ENCODE measurements at places on chromosomes 12 and 14.

DNA sequence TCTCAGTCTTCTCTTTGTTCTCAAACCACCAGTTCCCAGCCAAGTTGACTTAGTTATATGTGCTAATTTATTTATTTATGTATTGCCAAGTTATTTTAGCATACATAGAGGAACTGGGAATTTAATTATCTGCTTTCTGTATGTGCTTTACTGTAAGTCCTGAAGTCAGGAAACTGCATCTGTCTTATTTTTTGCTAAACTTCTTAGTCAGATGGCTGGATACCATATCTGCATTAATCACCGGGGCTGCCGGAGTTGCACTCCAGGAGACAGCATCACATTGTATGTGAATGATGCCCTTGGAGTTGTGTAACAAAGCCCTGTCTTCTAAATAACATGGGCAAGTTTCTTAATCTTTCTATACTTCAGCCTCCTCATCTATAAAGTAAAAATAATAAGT lies 96.2 kb downstream of the MON2 start:
- peak; percentile 58 for DNase-seq

DNA sequence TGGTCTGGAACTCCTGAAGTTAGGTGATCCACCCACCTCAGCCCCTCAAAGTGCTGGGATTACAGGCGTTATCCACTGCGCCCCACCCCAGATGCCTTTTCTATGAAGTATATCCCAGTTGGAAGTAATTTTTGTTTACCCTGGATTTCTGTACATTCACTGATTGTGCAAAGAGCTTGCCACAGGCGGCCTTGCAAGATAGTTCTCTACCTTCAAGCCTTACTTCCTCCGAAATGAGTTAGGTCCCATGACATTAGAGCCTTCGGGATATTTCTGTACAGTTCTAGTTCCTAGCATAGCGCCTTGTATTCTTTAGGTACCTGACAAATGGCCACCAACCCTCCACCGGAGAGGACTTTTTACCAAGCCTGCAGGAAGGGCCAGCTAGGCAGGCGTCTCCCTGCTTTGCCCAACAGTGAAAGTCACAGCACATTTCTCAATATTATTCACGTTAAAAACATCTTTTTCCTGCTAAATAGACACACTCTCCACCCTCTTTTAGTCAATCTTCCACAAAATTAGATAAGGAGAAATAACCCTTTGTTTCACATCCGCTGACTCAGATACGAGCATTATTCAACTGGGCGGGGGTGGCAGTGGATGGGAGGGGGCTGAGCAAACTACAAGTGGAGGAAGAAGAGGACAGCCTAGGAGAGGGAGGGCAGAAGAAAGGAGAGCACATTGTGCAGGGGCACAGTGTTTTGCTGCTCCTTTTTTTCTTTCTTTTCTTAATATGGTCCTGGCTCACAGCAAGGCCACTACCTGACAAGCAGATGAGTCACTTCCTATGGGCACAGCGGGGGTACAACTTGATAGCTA lies 40.0 kb upstream of the CAPRIN2 start:
- peak; percentile 96 for DNase-seq

DNA sequence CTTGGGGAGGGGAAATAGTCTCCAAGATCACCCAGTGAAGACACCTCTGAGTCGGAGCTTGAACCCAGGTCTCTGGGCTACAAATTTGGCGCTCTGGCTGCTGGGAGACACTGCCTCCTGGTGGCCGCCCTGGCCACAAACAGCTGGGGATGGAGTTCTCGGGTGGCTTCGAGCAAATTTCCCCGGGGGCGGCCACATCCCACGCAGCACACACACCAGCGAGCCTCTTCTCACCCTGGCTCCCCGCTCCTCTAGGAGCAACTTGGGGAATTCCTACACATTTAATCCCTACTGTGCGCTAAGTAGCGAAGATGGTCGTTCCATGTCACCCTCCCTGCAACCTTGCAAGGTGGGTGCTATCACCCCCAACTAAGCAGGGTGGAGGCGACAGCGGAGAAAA lies 66.2 kb upstream of the BEGAIN start:
- no peak for DNase-seq

DNA sequence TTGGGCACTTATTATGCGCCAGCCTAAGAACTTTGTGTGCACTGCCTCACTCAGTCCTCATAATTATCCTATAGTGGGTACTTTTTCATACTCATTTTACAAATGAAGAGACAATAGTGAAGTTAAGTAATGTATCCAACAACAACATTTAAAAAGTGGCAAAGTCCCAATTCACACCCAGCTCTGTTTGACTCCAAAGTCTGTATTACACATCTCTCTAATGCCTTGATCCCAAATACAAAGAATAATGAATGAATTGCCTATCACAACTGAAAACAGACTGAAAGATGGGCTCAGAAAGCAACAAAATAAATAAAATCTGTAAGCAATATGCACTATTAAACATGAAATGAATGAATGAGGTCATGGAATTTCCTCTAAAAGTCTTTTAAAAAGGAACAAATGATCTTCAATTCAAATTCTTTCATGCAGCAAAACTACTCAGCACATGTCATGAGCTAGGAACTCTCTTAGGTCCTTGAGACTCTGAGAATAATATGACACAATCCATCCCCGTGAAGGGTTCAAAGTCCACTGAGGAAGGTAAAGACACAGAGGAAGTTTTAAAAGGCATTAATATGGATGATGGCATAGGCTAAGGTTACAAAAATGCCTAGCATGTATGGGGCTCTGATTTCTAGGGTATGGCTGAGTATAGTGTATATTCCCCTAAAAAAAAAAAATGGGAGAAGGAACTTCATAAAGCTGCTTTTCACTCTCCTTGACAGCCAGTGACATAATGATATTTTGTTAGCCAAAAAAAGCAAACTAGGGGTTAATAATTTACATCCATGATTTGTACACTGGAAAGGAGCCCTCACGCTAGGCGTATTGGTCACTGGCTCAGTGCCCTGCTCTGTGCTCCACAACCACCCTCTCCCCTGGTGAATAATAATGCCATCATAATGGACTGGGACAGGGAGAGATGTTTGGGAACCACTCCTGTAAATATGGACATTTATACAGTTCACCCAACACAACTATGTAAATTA lies 103.4 kb downstream of the SLC2A13 start:
- no peak for DNase-seq

GRCh38 chr12:57741844-57742738 lies 2.7 kb upstream of the TSPAN31 start:
- no peak for DNase-seq

DNA sequence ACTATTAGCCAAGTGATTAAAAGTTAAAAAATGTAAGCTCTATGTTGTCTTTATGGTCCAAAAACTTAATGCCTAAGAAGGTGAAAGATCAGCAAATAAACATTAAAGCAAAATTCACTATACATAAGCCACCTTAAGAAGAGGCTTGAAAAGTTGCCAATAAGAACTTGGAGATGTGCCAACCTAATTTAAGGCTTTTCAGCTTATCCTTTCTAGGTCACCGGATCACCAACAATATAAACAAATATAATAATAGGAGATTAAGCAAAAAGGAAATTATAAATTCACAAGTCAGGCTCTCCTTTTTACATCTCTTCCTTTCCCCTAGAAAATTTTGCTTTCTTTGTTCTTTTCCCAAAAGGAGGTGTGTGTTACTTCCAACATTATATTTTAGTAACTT lies 30.9 kb downstream of the SLC2A3 start:
- no peak for DNase-seq

- DNase-seq: no peak
These were observed 19.7 kb downstream of the FBLN5 start for GRCh38 chr14:91927800-91928199.

- peak; percentile 91 for DNase-seq
These were observed 24.6 kb downstream of the PLXNC1 start for GRCh38 chr12:94172973-94173372.

- DNase-seq: no peak
These were observed 52.9 kb downstream of the C12orf42 start for GRCh38 chr12:103442822-103443221.

DNA sequence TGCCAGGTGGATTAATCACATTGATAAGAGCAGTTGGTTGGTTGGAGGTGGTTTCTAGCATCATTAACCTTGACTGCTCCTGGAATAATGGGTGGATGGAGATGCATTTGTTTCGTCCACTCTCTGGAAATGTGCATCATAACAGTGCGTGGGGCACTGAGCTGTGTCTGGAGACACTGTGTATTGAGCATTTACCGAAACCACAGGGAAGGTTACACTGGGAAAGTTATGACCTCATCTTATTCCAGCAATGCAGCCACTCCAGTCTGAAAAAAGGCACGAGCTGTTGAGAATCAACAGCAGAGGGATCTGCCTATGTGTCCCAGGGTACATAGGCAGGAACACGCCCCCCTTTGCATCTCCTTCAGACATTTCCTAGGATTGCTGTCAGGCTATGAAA lies 27.2 kb downstream of the RNFT2 start:
- peak; percentile 23 for DNase-seq

GRCh38 chr14:58491593-58491992 lies 64.1 kb downstream of the KIAA0586 start:
- DNase-seq: peak; percentile 16

- no peak for DNase-seq
These were observed 1.2 kb downstream of the ATF7 start for GRCh38 chr12:53624956-53625355.

DNA sequence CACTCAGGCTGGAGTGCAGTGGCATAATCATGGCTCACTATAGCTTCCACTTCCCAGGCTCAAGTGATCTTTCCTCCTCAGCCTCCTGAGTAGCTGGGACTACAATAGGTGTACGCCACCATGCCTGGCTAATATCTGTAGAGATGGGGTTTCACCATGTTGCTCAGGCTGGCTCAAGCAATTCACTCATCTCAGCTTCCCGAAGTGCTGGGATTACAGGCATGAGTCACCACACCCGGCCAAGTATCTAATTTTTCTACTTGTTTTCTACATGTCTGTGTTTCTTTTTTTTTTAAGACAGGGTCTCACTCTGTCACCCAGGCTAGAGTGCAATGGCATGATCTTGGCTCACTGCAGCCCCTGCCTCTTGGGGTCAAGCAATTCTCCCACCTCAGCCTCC lies 119.7 kb upstream of the MED13L start:
- DNase-seq: peak; percentile 54

DNA sequence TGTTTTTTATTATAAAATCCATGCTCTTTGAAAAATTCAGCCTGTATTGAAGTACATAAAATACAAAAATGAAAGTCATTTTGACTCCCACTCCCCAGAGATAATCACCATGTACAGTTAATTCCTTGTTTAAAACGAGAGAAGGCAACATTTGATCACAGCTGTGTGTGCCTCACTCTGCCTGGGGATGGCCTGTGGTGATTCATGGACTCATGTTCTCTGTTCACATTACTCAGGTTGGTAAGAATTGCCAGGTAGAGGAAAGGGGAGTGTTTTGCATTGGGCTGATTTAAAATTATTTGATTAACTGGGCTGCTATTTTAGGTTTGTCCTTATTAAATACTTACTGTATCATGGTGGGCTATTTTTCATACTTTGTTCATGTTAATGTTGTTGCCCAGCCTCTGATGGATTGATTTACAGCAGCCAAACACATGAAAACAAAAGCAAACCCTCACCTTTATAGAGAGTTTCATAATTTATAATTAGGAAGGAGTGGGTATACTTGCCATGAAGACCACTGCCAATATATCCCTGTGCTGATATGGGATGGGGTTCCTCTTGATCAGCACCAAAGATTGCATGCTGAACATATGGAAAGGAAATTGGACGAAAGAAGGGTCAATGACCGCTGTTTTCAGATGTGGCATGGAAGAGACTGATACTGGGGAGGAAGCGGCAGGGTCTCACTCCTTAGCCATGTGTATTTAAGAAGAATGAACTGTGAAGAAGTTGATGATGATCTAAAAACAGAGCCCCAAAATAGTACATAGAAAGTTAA lies 3.0 kb downstream of the ZBTB1 start:
- peak; percentile 48 for DNase-seq

DNA sequence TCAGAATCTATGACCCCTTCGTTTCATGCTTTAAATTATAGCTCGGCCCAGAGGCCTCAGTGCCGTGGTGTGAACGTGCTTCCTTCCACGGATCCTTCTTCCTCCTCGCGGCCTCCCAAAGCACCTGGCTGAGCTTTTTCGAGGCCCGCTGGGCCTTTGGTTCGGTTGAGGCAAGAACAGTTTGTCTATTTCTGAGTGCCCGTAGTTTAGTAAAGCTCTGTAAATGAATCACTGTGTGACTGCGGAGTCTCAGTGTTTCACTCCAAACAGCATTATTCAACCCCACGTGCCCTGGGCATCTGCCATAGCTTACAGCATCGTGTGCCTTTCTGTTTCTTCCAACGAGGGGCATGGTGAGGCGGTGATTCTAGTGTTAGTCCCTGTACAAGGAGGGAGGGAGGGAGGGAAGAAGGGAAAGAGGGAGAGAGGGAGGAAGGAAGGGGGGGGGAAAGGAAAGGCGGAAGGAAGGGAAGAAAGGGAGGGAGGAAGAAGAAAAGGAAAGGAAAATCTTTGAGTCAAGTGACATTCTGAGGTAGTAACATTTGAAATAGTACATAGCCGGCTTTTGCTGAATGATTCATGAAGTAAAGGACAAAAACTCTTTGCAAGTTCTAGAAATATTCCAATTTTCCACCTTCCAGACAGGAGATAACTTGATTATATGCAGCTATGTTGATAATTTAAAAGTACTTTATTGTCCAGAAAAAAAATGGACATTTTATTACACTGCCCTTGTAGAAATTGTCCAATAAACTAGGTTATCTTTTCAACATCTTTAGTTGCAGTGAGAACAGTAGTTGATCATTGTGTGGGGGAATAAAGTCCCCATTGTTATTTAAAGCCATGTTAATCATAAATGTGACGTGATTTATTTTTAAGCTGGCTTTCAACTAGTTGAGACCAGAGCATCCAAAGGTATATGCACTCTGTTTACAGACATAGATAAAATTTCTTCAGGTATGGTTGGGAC lies 1.2 kb upstream of the TRIM9 start:
- peak; percentile 46 for DNase-seq

GRCh38 chr14:91369628-91370445 lies 47.8 kb downstream of the CCDC88C start:
- no peak for DNase-seq

- DNase-seq: no peak
These were observed 181.0 kb upstream of the TBX3 start for GRCh38 chr12:114864837-114865551.
